ENCODE measurements at places on chromosomes 6 and 20.

GRCh38 chr6:134132494-134133141, 80.2 kb upstream of the SLC2A12 start:
- no peak for DNase-seq

GRCh38 chr6:87968435-87969278, 79.0 kb upstream of the SPACA1 start:
- no peak for DNase-seq

DNA sequence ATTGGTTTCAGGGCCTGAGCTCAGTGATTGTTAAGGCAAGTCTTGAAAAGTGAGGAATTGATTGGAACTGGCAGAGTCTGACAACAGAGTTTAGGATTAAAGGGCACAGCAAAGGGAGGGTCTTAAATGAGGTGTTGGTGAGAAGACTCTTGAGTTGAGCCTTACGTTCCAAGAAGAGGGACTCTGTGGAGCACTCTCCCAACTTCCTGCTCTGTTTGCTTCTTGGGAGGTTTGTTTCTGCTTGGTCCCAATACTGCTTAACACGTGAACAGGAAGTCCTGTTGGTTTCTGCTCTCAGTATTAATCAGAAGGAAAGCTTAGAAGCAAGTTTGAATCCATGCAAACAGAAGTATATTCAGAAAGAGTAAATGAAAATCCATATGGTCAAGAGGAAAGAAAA, 15.6 kb upstream of the SYNDIG1 start:
- DNase-seq: no peak

- peak; percentile 87 for DNase-seq
These were observed at the start of gene FAM50B for GRCh38 chr6:3848925-3849605. TSS of gene FAM50B (plus strand) at chr6:3849373. CDS start at chr6:3849812, 439 bp downstream.

DNA sequence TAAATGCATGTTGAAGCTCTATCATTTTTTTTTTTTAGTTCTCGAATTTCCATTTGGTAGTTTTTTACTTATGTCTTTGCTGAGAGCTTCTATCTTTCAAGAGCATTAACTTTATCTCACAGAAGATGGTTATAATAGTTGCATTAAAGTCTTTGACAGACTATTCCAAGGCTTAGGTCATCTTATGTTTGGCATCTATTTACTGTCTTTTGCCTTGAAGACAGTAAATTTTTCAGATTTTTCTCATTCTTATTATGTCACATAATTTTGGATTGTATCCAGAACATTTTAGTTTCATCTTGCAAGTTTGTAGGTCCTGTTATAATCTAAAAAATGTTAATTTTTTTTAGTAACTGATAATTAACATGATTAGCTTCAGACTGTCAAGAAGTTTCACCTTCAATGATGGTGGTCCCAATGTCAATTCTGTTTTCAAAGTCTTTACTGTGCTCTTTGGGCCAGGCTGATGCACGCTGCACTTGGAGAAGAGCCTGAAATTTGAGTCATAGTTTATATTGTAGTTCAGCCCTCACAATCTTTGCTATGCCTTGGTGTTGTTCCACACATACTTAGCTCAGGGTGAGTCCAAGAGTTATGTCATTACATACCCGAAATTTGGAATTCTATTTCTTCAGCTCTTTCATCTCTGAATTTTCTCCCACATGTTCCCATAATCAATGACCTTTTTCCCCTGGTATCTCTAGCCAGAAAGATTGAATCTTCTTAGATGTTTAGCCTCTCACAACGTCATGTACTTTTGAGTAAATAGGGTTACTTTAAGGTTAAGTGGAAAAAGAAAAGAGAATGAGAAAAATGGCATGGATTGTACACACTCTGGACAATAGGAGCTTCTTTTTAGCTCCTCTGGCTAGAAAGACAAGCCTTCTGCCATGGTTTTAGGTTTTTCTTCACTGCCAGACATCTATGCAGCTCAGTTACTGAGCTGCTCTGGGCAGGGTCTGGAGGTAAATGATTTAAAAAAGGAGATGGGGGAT, 110.3 kb upstream of the BTBD3 start:
- no peak for DNase-seq

- DNase-seq: no peak
These were observed 204.5 kb upstream of the TAB2 start for GRCh38 chr6:149112976-149113375.

DNA sequence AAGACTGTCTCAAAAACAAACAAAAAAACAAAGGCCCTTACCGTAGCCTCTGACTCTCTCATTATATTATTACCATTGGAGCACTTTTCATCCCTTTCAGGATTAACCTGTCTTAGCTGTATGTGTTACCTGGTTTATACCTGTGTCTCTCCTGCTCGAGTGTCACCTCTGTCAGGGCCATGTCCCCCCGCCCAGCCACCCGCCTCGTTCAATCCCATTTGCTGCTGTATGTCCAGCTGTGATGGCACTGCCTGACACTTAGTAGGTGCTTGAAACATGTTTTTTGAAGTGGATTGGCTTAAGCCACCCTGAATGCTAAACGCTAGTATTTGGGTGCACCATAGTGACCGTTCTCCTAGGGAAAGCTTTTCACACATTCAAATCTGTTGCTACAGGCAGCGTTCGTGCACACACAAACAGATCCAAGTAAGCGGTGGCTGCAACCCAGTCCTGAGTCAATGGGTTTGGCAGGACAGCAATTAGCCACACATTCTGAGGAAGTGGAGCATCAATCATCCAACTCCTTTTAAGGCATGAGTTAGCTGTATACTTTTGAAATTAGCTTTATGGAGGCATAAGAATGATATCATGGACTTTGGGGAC, 98.9 kb upstream of the ZNF217 start:
- DNase-seq: no peak

GRCh38 chr6:150276937-150277742, 91.7 kb upstream of the IYD start:
- no peak for DNase-seq

GRCh38 chr6:56862415-56863175, 92.3 kb upstream of the BEND6 start:
- DNase-seq: no peak

GRCh38 chr6:70636596-70636995, 31.1 kb upstream of the SMAP1 start:
- no peak for DNase-seq

- no peak for DNase-seq
These were observed 33.1 kb upstream of the LCA5 start for GRCh38 chr6:79570129-79571029.

DNA sequence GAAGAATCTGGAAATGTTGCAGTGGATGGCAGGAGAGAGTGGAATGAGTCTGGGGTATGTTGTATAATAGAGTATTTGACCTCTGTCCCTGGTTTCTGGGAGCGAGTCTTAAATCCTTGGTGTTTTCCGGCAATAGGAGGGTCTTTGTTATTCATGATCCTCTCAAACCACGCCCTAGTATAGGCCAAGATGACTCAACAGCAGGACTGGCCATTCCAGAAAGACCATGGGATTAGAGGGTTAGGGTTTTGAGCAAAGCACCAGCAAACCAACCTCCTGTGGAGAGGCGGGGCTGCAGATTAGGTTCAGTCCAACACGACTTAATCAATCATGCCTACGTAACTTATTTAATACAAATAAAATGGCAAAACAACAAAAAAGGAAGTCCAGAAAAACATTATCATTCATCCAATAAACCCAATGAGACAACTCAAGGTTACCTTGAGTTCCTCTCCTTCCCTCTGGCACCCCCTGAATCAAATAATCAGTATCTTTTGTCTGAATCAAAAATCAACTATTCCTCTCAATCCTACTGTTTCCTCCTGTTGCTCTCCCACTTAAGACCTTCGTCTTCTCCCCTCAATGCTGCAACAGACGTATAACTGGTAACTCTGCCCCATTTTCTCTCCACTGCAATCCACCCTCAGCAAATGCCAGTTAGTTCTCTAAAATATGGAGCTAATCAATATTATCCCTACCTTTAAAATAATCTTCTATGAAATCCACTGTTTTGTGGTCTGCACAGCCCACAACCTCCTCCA, 15.5 kb downstream of the HUS1B start:
- no peak for DNase-seq

- DNase-seq: no peak
These were observed 75.1 kb downstream of the TBC1D7 start for GRCh38 chr6:13253272-13253671.

- no peak for DNase-seq
These were observed 2.4 kb downstream of the MICAL1 start for GRCh38 chr6:109453156-109453555.

DNA sequence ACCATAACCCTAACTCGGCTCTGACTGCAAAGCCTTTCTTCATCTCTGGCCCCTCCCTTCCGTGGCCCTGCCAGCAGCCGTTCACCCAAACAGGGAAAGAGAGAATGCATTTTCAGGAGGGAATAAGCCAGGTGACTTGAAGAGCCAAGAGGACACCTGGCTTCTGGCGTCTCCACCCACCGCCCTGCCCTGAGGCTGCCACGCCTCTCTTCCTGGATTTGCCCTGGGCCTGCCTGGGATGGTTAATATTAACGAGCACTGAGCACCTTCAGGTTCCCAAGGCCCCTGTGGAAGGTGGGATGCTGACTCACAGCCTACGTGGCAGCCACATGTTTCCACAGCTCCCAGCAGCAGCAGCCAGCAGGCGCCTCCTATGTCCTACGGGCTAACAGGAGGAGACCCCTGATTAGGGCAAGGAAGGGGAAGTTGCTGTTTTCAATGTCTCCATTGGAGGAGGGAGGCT, 138.0 kb upstream of the RREB1 start:
- DNase-seq: no peak

DNA sequence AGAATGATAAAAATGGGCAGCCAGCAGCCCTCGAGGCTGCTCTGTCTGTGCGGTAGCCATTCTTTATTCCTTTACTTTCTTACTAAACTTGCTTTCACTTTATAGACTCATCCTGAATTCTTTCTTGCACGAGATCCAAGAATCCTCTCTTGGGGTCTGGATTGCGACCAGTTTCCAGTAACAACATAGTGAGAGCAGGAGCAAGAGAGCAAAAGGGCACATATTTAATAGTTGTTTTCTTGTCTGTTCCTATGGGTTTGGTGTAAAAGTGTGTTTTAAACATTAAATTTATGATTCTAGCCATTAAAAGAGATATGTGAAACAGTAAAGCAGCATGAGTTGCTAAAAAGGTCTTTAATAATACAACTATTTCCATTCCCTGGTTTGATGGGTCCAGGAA, 78.8 kb upstream of the OPRM1 start:
- no peak for DNase-seq

- no peak for DNase-seq
These were observed 112.4 kb downstream of the SLX4IP start for GRCh38 chr20:10547276-10548114.

- no peak for DNase-seq
These were observed 21.1 kb downstream of the BCL2L1 start for GRCh38 chr20:31701591-31701990.

GRCh38 chr6:4935975-4936680, 67.7 kb downstream of the RPP40 start:
- no peak for DNase-seq

DNA sequence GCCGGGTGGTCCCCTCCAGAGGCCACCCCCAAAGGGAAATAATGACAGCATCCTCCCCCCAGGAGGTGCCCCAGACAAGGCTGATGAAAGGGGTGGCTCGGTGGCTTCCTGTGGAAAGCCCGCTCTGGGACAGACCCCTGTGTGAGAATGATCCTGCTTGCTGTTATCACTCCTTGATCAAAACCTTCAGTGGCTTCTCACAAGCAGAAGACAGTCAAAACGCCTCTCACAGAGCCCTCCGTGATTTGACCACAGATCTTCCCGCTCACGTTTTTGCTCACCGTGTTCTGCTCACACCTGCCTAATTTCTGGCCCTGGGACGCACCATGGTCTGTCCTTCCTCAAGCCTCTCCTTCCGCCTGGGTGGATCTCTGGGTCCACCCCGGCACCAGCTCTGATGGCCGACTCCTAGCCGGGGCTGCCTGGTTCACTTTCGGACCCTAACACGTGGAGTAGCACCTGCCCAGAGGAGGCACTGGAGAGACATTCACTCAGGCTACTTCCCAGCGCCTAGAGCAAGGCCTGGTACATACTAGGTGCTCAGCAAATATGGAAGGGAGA, 210.4 kb downstream of the ANKRD60 start:
- DNase-seq: no peak

- no peak for DNase-seq
These were observed 126.4 kb upstream of the CDH4 start for GRCh38 chr20:61125546-61126180.

GRCh38 chr6:100490065-100490464, 25.3 kb upstream of the SIM1 start:
- DNase-seq: no peak

DNA sequence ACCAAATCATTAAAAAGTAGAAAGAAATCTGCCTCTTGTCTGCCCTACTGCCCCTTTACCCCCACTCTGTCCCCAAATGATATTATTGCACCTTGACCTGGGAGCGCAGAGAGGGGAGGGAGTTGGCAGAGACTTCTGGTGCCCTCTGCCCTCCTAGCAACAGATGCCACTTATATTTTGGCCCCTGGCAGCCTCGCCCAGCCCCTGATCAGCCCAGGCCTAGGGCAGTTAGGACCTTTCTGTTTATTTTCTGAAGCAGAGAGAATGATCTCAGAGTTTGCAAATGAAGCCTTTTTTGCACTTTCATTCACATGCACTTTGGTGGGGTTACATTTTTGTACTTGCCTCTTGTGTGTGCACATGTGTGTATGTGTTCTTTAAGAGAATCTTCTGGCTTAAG, 8.4 kb upstream of the SGK2 start:
- no peak for DNase-seq

DNA sequence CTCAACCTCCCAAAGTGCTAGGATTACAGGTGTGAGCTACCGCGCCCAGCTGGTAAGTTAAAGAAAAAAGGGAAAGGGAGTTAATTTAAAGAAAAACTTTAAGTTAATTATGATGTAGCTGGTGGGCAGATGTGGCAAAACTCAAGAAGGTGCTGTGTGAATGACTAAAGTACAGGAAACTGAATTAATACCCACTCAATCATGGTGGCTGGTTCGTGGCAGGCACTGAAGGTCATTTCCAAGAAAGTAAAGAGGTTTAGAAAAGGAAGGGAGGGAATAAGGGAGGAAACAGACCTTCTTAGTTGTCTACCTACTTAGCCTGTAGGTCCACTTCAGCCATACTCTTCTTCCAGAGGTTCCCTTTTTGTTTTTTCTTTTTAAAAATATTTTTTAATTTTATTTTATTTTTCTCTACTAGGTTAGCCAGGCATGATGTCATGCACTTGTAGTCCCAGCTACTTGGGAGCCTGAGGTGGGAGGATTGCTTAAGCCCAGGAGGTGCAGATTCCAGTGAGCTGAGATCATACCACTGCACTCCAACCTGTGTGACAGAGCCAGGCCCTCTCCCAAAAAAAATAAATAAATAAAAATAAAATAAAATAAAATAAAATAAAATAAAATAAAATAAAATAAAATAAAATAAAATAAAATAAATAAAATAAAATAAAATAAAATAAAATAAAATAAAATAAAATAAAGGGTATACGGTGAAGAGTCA, 11.9 kb upstream of the TGM3 start:
- DNase-seq: no peak

GRCh38 chr6:118017301-118017848, 110.3 kb downstream of the SLC35F1 start:
- no peak for DNase-seq

- no peak for DNase-seq
These were observed 451.2 kb upstream of the JAG1 start for GRCh38 chr20:11124849-11125505.

GRCh38 chr20:46872328-46873211, 22.1 kb upstream of the EYA2 start:
- no peak for DNase-seq

GRCh38 chr20:51535075-51535386, 7.5 kb downstream of the NFATC2 start:
- DNase-seq: no peak
